ENCODE measurements at places on chromosomes 3 and 15.

- DNase-seq: no peak
These were observed 45.0 kb upstream of the GAP43 start for GRCh38 chr3:115578331-115578730.

- DNase-seq: no peak
These were observed 468.2 kb downstream of the PLOD2 start for GRCh38 chr3:145692751-145693150.

DNA sequence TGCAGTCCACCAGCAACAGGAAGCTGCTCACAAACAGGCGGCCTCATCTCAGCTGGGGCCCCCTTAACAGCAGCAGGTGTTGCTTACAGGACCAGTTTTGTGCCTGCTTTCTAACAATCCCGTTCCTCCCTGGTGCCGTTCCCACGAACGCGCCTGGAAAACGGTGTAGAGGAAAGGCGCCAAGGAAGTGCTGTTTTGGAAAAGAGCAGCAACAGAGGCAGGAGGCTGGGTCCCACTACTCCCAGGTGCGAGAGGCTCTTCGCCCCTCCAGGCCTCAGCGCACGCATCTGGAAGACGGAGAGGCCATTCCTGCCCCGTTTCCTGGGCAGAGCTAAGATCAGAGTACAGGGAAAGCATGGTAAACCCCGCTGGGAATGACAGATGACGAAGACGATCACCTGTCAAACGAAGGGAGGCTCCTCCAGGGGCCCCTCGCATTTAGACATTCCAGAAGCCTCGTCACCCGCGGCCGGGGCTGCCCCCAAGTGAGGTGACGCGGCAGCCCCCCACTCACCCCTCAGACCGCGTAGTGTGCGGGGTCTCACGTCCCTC is 603 bp downstream of the SCAPER start:
- DNase-seq: no peak

DNA sequence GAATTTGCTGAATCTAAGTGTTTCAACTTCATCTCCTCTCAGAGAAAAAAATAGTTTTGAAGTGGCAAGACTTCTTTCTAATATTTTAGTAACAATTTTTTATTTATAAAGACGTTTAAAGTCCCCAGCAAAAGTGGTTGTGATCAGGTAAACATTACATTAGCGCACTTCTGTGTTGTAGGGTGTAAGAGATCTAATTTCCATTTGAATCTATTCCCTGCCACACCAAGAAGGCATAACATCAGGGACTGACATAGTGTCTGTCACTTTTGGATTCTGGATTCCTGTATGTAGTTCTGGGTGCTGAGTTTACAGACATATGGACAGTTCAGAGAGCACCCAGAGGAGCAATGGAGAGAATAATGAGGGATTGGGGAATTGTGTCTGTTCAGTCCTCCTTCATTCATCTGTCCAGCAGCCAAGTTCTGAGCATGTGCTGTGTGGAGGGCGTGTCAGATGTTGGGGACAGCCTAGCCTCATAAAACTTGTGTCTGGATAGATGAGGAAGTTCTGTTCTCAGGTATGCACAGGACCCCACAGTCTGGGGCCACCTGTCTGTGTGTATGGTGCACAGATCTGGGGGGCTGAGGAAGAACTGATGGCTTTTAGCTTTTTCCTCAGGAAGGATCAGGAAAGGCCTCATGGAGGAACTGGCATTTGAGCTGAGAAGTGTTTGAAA is 65.6 kb downstream of the MAP2K5 start:
- DNase-seq: no peak

- DNase-seq: no peak
These were observed 7.0 kb downstream of the HDGFL3 start for GRCh38 chr15:83200589-83200988.

GRCh38 chr3:108342837-108343486 is 46.6 kb downstream of the HHLA2 start:
- no peak for DNase-seq

DNA sequence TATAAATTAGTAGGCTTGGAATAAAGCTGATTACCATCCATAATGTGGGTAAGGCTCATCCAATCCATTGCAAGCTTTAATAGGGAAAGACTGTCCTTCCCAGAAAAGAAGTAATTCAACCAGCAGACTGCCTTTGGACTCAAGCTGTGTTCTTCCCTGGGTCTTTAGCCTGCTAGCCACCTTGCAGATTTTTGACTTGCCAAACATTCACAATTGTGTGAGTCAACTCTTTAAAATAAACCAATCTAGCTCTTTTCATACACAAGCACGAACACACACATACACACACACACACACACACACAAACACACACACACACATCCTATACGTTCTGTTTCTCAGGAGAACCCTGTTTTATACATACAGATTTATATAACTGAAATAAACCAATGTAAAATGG is 248.1 kb downstream of the NAALADL2 start:
- DNase-seq: no peak

GRCh38 chr15:64095795-64096667 is at the start of gene SNX1:
Gene SNX1, plus strand, starts transcription at chr15:64095982. Its CDS starts 32 bp downstream, at chr15:64096014.
- DNase-seq: peak; percentile 60

GRCh38 chr3:21449738-21450137 is 301.3 kb downstream of the ZNF385D start:
- DNase-seq: no peak

DNA sequence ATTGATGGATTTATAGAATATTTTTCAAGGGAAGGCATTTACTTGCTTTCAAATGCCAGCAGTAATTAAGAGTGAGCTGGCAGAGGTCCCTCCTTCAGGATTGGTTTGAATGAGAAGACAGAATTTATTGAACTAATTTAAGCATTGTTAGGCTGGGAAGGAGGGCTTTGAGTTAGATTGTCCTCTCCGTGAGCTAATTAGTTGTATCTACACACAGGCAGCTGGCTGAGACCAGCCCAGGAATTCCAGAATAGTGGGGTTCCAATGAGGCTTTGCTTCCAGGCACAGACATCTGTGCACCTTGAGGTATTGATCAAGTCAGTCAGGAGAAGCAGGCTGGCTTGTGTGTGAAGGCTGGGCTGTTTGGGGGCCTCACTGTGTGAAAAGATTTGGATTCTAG is 124.0 kb upstream of the WNT5A start:
- no peak for DNase-seq

GRCh38 chr15:92109191-92109873 is 255.8 kb downstream of the SLCO3A1 start:
- DNase-seq: no peak

- no peak for DNase-seq
These were observed 160.8 kb downstream of the EPHB1 start for GRCh38 chr3:134955874-134956273.

Data from GF-D8 (cell line).